GM13976 (cell line): ENCODE measurements at places on chromosomes 5 and 9.

DNA sequence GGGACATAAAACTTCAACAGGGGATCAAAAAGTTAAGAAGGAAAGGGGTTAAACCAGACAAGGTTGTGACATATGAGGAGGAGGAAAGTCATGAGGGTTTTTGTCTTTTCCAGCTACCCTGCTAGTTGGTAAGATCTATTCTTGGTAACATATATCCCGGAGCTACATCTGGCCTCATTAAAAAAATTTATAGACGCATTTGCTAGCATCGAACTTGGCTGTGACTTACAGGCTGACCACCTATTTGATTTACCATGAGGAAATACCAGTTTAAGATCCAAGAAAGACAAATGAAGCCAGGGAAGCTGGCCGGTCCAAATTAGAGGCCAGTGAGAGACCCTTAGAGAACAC is 87.6 kb upstream of the NIPAL4 start:
- DNase-seq, result no peak

DNA sequence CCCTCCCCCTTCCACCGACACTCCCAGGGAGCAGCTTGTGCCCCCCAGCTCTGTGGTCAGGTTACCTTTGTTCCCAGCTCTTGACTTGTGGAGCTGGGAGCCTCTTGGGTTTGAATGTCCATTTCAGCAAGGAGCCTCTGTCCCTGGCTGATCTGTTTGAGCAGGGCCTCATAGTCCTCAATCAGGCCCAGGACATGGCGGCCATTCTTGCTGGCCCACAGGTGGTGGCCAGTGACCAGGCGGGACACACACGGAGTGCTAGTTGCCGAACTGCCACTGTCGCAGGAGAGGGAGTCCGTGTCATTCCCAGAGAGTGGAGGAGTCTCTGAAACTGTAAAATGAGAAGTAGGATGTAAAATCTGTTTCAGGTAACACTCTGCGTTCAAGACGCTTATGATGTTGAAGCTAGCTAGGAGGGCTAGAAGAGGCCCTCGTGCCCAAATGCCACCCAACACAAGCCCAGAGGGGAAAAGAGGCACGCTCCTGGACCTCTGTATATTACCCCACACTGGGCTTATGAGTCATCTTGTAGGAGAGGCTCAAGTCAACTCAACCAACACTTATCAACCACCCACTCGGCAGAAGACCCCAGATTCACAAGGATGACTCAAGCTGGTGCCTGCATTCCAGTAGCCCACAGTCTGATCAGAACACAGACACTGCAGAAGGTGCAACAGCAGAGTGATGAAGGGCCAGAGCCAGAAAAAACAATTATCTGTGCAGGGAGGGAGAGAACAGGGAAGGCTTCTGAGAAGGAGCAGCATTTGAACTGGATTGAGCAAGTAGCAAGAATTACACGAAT is 177.0 kb downstream of the CDK5RAP2 start:
- no peak for DNase-seq

DNA sequence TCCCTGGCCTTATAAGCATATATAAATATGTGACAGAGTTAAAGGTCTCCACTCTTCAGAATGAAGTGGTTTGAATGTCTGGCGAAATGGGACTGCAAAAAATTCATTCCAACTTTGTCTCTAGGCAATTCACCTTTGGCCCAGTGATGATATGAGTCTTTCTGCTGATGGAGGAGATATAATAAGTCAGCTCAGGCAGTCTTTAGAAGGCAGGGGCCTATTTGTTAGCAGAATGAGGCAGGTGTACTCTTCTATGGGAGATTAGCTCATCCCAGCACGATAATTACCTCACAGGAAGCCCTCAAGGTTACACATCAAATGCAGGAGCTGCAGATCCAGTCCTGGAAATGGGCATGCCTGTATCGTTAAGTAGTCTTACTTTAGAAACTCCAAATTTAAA is 300.5 kb downstream of the NR2F1-AS1 start:
- no peak for DNase-seq

GRCh38 chr9:76732341-76732958 is 31.8 kb upstream of the PCA3 start:
- no peak for DNase-seq

DNA sequence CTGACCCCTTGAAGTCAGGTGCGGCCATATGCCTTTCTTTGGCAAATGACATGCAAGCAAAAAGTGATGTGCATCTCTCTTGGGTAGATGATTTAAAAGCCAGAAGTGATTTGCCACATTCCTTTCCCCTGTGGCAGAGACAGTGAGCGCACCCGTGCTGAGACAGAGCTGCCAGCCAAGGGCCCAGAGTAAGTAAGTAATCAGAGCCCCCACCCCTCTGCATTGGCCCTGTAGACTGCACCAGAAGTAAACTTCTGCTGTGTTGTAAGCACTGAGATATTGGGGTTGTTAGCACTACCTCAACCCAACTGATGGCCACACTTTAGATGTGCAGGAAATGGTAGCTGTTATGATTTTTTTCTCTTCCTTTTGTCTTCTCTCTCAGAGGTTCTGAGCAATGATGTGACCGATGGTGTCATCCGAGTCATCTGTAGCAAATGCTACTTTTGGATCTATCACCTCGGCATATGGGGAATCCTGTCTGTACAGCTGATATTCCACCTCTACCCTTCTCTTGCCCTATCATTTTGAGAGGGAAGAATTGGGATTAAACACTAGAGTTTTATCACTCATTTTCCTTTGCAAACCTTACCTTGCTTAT is 58.0 kb downstream of the DOCK2 start:
- DNase-seq, result no peak

DNA sequence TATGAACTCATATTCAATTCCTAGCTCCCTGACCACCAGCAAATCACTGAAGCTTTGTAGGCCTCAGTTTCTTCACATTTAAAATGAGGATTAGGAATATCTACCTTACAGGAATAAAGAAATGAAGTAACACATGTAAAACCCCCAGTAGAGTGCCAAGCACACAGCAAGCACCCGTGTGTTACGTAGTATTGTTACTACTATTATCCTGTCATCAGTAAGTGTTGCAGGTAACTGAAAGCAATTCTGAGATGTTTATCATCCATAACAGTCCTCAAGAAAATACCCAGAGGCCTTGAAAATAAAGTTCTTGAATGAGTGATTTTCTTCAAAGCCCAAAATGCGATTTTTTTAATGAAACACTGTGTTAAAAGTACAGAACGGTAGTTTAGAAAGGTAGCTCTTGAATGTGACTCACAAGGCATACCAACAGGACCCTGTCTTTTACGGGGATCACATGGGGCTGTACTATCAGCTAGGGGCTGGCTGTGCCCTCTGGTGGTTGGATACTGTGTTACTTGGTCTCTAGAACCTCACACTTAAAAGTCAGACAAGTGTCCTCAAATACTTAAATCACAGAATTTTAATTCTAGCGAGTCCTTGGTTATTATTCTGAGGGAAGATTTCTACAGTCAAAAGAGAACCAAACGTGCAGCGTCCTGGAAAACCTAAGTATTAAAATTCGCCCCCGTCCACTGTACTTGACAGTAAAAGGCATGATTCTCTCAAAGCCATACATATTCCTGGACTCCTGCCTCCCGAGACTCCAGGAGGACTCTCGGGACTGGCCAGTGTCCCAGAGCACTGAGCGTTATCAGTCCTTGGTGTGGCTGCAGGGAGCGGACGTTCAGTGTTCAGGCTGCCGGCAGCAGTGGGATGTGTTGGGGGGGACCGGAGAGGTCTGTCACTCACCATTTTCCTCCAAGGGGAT is 725 bp downstream of the NDUFB6 start:
- peak; percentile 82 for DNase-seq

DNA sequence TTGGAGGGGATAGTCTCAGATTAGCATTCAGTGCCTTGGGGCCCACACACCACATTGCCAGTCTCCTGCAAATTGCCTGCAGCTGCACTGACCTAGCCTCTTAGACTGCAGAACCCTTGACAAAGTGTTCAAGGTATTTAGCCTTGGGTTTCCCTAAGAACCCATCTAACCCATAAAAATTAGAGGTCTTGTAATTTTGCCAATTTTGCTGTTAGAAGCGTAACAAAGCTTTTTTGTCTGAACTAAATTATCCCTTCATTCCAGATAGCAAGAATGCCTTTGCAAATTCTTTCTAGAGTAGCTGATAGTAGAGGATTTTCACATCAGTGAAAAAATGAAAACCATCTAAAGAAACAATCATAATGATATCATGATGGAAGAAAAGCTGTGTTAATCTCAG is 74.0 kb upstream of the CCNG1 start:
- no peak for DNase-seq

- no peak for DNase-seq
These were observed 17.7 kb upstream of the IL6ST start for GRCh38 chr5:56012281-56012963.

GRCh38 chr9:78383130-78383529 is 86.2 kb downstream of the PSAT1 start:
- DNase-seq, result no peak

GRCh38 chr9:113349445-113350094 is at the start of gene BSPRY:
BSPRY (plus strand) TSS chr9:113349541; CDS start chr9:113349580, 39 bp downstream.
- DNase-seq, result peak; percentile 68

DNA sequence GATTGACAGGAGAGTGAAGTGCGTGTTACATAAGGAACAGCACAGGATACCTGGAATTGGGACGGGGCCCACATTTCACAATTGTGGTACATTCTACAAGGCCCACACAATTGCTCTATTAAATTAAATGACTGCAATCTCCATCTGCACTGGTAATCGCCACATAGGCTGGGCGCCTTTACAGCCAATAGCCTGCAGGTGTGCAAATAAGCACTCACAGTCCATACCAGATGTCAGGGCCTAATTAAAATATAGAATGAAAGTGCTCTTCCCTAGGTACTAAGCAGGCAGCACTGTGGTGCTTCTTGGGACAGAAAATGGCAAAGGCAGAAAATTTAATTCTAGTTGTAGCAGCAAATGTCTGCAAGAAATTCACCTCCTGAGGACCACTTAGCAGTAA is 82.7 kb downstream of the ATP10B start:
- no peak for DNase-seq

GRCh38 chr9:16964228-16964627 is 93.8 kb upstream of the BNC2 start:
- DNase-seq, result no peak

- DNase-seq, result peak; percentile 42
These were observed 32.6 kb downstream of the FNBP1 start for GRCh38 chr9:130010151-130010988.

- DNase-seq, result no peak
These were observed 566.6 kb downstream of the PSAT1 start for GRCh38 chr9:78863531-78863930.

DNA sequence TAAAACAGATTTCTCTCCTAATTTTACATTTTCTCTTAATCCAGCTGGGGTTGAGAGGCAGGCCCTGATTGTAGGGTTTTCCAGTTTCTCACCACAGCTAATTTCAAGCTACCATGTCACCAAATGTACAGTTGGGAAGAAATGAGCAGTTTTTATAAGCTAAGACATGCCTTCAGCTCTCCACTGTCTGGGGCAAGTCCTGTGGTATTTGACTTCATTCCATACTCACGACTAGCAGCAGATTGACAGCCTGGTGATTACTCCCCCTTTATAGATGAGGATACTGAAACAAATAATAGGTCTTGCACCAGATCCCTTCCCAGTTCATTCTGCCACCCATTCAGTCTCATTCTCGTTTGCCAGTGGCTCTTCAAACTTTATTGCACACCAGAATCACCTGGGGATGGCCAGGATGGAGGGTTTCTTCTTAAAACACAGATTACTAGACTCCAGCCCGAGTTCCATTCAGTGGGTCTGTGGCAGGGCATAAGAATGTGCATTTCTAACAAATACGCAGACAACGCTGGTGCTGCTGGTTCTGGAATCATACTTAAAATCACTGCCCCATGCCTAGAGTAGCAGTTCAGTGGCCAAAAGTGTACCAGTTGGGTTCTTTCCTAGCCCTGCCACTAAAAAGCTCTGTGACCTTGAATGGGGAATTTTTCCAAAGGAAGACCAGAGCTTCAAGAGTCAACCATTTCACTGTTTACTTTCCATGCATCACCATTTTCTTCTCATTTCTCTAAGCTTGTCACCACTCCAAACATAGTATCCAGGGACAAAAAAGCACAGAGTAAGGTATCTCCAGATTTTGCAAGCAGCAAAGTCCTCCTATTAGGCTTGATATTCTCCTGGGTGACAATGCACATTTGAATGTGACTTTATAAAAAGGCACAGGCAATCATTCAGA is 64.3 kb downstream of the CSNK1A1 start:
- no peak for DNase-seq

DNA sequence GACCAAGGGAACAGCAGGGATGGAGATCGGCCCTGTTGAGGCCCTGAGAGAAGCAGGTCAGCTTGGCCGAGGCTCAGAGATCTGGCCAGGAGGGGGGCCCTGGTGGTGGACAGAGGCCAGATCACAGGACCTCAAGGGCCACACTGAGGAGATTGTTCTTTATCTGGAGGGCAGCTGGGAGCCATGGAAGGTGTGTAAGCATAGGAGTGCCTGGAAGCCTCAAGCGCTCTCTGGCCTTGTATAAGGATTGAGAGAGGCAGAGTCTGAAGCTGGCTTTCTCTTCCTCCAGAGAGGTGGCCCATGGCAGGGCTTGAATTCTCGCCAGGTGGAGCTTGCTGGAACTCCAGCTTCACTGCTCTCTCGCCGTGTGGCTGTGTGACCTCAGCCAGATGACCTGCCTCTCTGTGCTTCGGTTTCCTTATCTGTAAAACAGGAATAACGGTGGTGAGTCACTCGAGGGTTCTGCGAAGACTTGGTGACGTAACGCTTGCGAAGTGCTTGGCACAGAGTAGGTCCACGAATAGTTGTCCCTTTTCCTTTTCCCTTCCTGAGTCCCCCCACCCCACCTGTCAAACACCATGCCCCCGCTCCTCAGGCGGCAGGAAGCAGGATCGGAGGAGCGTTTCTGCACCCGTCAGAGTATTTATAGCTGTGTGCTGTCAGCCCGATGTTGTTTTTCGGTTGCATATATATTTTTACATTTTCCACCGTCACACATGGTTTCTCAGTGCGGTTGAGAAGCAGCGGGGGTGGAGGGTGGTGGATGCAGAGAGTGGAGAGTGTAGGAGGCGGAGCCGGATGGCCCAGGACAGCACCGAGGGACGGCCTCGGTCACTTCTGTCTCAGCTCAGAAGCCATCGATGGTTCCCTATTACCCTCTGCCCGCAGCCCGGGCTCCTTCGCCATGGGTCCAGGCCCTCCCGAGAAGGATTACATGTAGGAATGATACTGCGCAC is 17.0 kb upstream of the CRB2 start:
- peak; percentile 76 for DNase-seq

DNA sequence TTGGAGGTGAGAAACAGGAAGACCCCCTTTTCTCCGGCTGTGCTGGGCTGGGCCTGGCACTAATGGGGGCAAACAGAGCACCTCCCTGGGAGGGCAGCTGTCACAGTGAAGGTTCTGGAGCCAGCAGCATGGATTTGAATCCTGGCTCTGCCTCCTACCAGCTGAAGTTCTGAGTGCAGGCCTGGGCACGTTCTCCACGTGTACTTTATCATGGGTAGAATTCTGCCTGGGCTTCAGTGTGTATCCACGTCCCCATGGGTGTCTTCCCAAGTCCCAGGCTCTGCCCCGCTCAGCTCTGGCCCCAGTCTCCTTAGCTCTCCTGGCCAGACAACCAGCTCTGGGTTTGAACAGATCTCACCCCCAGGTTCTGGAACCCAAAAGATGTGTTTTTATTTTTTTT is 223.2 kb downstream of the PBX3 start:
- peak; percentile 11 for DNase-seq
